Right ventricle myocardium superior (tissue), 1 donor: ENCODE measurements at places on chromosomes 1 and 21.

- DNase-seq = no peak
These were observed 115.5 kb downstream of the RERE start for GRCh38 chr1:8701794-8702471.

DNA sequence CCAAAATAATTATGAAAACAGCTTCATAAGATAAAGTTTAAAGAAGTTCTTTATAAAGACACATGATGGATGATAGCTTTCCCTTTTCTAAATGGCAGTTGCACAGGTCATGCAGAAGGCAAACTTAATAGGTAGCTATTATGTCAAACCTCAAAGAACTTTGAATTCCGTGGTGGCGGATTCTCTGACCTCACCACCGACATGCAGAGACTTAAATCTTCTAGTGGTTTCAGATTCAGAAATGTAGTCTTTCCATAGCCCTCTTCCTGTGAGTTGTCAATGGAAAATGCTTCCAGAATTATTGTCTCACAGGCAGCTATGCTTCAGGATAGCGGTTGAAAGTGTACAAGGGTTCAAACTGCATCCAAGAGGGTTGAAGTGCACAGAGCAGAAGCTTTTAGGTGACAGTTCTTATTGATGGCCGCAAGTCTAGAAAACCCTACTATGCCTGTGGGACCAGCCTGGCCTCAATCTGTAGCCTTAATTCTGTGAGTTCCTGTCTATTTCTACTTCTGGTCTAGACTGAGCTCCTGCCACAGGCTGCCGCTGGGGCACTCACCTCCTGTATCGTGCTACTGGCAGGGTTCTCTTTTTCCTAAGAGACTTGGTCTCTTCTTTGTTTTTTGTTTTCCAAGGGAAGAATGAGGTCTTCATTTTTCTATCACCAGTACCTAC lies 117.0 kb upstream of the ERRFI1 start:
- no peak for DNase-seq

- DNase-seq = no peak
These were observed 557.2 kb upstream of the BEND5 start for GRCh38 chr1:49333906-49334305.

DNA sequence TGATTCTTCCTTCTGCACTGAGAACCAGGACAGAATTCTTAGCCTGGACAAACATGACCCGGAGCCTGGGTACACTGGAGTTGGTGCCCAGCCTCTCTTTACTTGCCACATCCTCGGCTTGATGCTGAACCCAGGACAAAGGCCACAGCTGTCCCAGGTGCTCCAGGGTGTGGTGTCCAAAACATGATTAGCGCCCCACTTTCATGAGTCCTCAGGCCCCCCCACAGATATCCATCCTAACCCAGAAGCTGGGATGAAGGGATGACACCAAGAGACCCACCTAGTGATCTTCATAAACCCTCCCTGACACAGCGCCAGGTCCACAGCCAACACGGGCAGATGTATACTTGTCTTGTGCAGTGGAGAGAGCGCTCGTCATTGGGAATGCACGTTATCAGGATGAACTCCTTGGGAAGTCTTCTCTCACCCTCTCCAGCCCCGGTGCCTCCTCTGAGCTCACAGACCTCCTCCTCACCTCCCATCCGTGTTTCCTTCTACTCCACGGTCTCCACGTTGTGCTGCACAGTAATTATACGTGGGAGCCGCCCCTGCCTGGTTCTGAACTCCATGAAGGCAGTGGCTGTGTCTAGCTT lies 3.6 kb downstream of the ABCA4 start:
- no peak for DNase-seq

- DNase-seq = no peak
These were observed 145.5 kb downstream of the TBX15 start for GRCh38 chr1:118842452-118843201.

GRCh38 chr1:94362466-94363058 lies 55.6 kb upstream of the ABCD3 start:
- no peak for DNase-seq

GRCh38 chr1:20385630-20386029 lies 95.0 kb downstream of the VWA5B1 start:
- no peak for DNase-seq

DNA sequence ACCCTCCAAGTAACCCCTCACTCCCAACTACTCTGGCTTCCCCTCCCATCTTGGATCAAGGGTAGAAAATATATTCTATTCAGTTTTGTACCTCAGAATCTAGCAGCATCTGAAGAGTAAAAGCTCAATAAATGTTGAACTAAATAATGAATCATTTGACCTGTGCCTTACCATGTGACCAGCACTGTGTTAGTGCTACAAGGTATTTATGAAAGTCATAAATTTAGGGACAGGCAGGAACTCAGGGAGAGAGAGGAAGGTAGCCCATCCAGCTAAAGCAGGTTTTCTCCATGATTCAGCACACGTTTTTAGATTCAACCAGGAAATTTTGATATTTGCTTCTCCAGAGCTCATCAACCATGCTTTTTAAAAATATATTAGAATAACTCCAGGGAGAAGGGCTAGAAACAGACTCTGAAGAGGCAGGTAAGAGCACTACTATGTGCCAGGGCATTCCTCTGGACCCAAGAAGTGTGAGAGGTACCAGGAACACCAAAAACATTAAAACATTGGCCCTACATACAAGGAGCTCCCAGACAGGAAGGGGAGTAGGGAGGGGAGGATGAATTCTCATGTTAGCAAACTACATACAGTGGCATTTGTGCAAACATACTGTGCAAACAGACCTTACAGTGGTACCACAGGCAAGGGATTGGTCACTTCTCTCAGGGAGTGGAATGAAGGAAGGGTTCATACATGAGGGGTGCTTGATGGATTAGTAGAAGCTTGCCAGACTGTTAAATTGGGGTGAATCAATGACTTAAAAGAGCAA lies 64.3 kb downstream of the FYB2 start:
- no peak for DNase-seq

GRCh38 chr1:56550138-56550858 lies 29.1 kb downstream of the PLPP3 start:
- DNase-seq = no peak

DNA sequence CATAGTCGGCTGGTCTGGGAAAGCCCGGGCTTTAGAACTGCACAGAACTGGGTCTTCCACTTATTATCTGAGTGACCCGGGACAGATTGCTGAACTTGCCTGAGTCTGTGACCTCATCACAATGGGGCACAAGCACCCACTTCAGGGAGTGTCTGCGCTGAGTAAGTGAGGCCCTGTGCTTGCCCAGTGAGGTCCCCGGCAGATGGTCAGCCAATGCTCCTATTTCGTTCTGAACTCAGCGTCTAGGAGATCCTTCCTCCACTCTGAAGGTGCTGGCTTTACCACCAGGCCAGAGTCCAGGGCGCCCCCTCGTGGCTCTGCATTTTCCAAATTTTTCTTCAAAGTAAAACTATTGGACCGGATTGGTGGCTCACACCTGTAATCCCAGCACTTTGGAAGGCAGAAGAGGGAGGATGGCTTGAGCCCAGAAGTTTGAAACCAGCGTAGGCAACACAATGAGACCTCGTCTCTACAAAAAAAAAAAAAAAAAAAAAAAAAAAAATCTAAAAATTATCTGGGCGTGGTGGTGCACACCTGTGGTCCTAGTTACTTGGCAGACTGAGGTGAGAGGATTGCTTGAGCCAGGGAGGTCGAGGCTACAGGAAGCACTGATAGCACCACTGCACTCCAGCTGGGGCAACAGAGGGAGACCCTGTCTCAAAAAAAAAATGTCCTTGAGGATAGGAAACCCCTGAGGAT lies 61.7 kb downstream of the FCRL5 start:
- peak; percentile 65 for DNase-seq

DNA sequence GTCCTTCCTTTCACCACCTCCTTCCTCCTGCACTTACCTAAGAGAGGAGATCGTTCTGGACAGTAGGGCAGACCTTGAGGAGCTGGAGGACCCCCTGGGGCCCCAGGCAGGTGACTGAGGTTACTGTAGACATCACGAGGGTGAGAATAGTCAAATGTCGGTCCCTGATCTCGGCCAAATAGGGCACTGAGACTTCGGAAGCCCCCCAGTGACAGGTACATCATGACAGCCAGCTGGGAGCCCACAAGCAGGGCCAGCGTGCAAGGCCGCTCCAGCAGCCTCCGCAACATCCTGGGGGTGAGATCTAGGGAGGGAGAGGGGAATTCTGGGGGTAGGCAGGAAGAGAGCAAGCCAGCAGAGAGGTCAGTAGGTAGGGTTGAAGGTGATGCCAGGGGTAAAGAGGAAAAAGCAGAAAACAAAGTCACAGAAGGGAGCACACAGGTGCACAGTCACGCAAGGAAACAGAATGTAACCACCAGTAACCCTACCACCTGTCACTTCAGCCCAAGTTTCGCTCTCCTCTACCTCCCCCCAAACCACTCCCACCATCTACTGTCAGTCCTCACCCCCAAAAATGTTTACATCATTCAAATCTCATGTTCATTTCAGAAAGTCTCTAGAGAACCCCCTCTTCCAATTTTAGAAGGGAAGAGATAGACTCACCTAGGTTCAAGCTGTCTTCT lies 1.4 kb downstream of the B4GALT3 start:
- DNase-seq = no peak

- no peak for DNase-seq
These were observed 42.2 kb upstream of the WNT4 start for GRCh38 chr1:22184892-22185612.

DNA sequence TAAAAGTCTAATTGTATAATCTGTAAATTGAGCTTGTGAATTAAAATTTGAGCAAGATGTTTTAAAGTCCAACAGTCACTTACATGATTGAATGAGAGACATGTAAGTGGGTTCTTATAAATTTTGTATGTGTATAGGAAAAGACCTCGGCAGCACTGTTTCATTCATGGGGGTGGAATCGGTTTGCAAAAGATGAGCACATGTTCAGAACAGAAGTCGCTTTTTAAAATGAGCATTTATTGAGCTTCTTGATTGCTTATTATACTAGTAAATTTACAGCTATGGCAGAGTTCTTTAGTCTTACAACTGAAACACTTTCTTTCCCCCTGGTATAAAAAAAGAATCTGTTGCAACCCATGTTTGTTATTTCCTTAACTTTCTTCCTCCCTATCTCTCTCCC lies 33.9 kb downstream of the ACTN2 start:
- DNase-seq = no peak

GRCh38 chr1:159092036-159092760 lies 15.6 kb upstream of the AIM2 start:
- no peak for DNase-seq

DNA sequence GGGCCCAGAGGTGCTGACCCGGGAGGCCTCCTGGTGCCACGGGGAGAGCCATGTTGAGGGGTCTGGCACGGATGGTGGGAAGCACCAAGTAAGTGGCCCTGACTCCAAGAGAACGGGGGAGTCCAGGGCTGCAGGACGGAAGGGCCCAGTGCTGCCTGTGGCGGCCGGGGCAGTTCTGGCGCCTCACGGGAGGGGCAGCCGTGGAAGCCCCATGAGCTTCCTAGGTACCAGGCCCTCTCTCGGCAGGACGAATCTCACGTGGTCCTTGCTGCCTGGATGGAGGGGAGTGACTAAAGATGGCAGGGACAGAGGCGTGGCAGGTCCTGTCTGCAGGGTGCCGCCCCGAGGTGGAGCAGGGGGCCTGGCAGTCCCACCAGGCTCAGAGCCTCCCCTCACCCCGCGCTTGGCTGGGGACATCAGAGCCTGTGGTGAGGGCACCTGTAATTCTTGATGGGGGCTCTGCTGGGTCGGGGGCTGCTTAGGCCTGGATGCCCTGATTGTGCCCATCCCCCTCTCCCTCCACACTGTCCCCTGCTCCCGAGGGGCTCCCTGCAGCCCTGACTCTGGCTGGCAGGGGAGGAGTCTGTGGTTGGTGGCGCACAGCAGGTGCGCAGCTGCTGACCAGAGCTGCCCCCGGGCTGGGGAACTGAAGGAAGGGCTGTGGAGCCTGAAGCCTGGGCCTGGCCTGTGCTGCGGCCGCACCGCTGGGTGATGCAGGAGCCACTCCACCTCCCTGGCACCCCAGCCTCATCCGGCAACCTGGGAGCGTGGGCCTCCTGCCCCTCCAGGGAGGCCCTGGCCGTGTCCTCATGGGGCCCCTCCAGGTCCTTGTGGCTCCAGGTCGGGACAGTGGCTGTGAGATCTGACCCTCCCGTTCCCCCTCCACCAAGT lies 31.4 kb downstream of the POFUT2 start:
- peak; percentile 34 for DNase-seq

DNA sequence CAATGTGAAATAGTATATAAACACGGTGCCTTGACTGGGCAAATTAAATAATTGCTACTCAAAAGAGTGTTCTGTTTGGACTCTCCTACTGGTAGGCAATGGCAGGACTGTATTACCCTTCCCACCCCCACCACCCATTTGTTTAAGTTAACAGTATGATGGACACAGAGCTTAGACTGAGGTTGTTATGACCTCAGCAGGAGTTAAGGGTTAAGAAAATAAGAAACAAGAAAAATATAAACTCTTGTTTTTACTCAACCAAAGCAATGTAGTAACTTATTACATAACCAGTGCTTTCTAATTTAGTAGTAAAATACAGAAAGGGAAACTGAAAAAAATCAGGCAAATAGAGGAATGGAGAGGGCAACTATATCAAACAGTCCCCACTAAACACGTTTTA lies 19.9 kb upstream of the SERPINC1 start:
- no peak for DNase-seq

- DNase-seq = peak; percentile 47
These were observed 94.6 kb downstream of the KCNJ15 start for GRCh38 chr21:38351176-38351959.

DNA sequence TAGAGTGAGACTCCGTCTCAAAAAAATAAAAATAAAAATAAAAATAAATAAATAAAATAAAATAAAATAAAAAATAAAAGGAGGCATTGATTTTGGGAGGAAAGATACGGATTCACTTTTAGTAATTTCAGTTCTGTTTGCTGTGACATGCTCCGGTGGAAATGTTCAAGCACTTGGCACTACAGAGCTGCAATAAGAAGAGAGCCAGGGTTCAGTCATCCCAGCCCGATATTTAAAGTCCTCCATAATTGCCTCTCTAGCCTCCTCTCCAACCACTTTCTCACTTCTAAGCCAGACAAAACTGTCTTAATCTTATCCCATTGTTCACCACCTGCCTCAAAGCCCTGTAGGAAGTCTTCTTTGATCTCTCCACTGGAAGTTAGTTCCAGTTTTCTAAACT lies 55.0 kb upstream of the MACF1 start:
- no peak for DNase-seq

DNA sequence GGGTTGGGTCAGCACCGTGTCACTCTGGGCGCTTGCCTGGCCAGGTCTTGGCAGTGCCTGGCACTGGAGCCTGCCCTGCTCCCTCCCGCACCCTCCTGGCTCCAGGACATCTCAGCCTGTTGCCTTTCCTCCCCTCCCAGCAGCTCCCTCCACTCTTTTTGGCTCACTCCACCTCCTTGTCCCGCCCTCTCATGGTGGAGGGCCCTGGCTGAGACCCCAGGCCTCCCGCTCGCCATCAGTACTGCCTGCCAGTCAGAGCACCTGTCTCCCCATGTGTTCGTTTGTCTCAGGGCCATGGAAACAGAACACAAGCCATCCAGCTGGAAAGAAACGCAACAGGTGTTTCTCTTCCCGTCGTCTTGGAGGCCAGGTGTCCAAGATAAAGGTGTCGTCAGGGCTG lies 61.0 kb downstream of the B3GALT5 start:
- no peak for DNase-seq

GRCh38 chr1:84479998-84480397 lies 932 bp downstream of the RPF1 start:
- DNase-seq = no peak

GRCh38 chr21:35905963-35906345 lies 154.4 kb downstream of the SETD4 start:
- no peak for DNase-seq

GRCh38 chr1:84853741-84854721 lies 39.0 kb downstream of the LPAR3 start:
- DNase-seq = no peak
